Stimulated activated CD8-positive, alpha-beta memory T cell treated with anti-CD3 and anti-CD28 coated beads, Interleukin-15, amount 100 ng/mL, for 1 hour (primary cell): ENCODE measurements at places on chromosomes 6 and 20.

GRCh38 chr6:6317386-6317785 is 3.1 kb downstream of the F13A1 start:
- no peak for DNase-seq

GRCh38 chr20:49028684-49029083 is 17.4 kb upstream of the CSE1L start:
- DNase-seq = no peak

GRCh38 chr6:139153855-139154254 is 19.0 kb downstream of the HECA start:
- DNase-seq = no peak

DNA sequence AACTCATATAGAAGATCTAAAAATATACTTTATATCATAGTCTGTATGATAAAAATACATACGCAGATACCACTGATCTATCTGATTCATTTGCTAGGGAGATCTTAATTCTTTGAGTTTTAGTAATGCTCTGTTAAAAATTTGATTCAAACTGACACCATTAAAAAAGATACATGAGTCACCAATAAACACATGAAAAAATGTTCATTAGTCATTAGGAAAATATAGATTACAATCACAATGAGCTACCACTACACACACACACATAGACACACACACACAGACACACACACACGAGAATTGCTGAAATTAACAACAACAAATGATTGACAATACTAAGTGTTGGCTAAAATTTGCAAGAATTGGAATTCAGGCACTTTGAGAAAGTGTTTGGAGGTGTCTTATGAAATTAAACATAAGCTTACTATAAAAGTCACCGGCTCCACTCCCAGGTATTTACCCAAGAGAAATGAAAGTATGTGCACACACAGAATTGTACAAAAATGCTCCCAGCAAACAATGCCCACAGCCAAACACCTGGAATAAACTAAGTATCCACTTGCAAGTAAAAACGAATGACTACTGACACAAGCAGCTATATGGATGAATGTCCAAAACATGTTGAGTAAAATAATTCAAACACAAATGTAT is 117.7 kb upstream of the GGTLC1 start:
- no peak for DNase-seq

DNA sequence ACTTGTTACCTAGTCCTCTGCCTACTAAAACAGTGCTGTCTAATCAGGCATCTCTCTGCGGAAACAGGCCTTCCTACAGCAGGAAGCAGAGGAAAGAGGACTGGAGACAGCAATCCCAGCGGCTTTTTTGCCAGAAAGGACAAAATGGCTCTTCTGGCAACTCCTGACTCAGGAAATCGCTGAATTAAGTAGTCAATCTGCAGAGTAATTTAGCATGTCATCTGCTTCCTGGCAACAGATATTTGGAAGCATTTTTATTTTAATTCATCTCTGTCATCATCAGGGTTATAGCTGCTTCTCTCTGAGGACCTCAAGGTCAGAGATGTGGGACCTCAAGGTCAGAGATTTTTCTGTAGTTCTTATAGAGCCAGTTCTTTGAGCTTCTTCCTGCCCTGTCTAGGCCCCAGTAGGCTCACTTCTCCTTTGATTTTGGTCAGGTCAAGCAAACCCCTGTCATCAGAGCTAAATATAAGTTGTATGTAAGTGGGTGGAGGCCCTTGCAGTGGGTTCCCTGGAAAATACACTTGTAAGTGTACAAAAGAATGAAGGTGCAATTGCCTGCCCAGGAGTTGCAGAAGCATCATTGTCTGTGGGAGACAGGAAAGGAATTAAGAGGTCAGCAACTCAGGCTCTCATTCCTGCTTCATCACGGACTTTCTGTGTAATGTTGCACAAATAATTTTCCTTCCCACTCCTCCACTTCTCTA is 229.4 kb downstream of the ALDH8A1 start:
- no peak for DNase-seq

DNA sequence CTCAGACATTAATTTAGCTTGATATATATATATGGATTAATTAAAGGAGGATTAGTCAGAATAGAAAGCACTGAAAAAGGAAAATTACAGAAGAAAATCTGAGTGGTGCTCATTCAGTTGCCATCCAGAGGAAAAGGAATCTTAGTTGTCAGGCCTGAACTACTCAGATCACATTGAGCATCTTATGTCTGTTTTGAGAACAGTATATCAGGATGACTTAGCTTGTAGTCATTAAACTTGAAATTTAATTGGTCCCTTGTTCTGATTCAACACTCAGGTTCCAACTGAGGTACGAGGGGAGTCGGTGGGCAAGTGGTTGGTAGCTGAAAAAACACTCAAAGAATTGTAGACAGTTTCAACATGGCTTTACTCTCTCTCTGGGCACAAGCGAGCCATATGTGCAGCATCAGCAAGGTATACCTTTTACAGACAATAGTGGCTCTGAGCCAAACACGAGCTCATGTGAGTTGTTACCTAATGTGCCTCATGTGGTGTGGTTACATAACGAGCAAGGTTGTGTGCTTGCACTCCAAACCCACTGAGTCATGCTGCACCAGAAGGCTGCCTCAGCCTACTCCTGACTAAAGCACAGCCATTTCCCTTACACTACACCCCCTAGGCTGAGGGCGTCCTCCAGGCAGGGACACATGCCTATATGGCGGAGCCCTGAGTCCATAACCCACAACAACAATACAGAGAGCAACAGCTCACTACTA is 73.0 kb upstream of the HMGN3 start:
- DNase-seq = no peak

GRCh38 chr20:32510120-32510600 is 75.0 kb downstream of the NOL4L start:
- no peak for DNase-seq

DNA sequence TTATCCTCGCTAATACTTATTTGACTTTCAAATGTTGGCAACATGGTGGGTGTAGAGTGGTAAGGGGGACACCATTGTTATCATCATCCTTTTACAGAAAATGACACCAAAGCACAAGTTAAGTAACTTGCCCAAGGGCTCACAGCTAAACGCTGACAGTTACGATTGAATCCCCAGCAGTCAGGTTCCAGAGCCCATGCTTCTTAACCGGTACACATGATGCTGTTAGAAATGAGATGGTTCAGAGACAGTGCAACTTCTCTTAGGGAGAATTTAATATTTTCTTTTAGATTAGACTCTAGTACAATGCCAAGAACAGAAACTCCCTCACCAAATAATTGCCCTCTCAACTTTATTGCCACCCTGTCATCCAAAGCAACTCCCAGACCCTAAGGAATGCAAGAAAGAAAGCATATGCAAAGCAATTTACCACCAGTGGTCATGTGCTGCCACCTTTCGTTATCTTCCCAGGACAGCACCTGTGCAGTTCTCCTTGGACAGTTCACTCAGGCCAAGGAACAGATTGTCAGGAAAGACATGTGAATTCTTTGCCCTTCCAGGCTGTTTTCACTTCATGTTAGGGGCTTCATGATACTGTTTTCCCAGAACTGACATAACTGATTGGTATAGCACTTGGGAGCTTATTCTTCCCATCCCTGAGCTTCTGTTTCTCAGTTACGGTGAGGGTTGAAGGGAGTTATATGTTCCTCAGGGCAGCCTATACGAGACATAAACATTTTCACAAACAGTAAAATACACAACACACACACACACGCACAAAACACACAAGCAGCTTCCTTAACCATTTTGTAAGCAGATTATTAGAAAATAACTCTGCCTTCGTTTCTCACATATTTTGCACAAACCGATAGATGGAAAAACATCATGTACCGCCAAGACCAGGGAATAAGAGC is 5.1 kb downstream of the HLA-DMA start:
- no peak for DNase-seq

GRCh38 chr6:51600514-51600913 is 486.9 kb downstream of the PKHD1 start:
- no peak for DNase-seq

DNA sequence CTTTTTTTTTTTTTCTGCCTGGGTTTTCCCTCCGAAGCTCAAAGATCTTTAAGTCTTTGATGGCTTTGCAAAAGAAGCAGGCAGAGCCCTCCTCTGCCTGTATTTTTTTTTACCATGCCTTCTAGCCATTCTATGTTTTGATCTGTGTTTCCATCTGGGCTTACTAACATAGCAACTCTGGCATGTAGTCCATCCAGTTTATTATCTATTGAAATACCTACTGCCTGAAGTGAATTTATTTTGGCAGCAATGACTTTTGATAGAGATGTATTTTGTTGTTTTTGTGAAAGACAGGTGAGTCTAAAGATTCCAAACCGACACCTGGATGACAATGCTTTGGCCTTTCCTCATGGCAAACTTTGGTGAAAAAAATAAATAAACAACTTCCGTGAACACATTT is 1157.7 kb upstream of the MAP3K7 start:
- DNase-seq = no peak

DNA sequence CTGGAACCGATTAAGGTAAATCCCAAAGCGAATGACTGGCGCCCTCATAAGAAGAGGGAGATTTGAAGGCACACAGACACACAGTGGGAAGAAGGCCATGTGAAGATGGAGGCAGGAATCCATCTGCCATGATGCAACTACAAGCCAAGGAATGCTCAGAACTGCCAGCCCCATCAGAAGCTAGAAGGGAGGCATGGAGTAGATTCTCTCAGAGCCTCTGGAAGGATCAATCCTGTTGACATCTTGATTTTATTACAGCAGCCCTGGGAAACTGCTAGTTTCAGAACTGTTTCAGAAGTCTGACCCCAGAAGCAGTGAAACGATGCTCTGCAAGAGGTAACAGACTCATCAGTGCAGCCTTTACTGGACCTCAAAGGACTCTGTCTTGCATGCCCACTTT is 103.5 kb upstream of the GPR6 start:
- DNase-seq = no peak

- no peak for DNase-seq
These were observed 5.3 kb downstream of the FBXO5 start for GRCh38 chr6:152977556-152977955.

- no peak for DNase-seq
These were observed 4.0 kb downstream of the DYNLT1 start for GRCh38 chr6:158640519-158640918.

- DNase-seq = no peak
These were observed 11.7 kb downstream of the SNTA1 start for GRCh38 chr20:33431797-33432381.

- DNase-seq = no peak
These were observed 19.7 kb downstream of the SPDEF start for GRCh38 chr6:34536251-34536958.

- DNase-seq = no peak
These were observed 177.0 kb upstream of the PRDM1 start for GRCh38 chr6:105909106-105909505.

GRCh38 chr6:167827583-167828324 is 1.0 kb downstream of the AFDN start:
- DNase-seq = no peak

DNA sequence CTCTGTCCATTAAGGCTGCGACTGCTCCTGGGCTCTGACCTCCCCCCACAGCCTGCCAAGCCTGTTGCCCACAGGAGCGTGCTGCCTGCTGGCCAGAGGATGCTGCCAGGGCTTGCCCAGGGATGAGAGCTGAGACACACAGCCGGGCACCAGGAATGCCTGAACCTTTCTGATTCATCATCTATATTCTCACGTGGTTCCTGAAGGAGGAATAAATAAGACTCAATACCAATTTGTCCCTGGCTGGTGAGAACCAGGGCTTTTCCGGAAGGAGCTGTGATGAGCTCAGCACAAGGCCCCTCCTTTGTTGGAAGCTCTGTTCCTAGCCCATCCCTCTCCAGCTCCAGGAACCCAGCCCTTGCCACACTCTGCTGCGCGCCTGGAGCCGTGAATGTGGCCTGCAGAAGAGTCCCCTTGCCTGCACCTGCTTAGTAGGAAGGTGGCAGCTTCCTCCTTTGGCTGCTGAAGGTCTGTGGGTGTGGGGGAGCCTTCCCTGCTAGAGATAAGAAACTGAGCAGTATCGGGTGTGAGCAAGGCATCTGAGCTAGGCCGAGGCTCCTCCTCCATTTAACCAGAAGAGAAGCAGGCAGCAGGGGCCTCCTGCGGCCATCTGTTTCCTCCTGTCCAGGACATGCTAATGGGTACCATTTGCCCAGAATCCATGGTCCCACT is 37.9 kb downstream of the SYNDIG1 start:
- no peak for DNase-seq

GRCh38 chr6:89198235-89198634 is 18.9 kb downstream of the GABRR1 start:
- DNase-seq = no peak

DNA sequence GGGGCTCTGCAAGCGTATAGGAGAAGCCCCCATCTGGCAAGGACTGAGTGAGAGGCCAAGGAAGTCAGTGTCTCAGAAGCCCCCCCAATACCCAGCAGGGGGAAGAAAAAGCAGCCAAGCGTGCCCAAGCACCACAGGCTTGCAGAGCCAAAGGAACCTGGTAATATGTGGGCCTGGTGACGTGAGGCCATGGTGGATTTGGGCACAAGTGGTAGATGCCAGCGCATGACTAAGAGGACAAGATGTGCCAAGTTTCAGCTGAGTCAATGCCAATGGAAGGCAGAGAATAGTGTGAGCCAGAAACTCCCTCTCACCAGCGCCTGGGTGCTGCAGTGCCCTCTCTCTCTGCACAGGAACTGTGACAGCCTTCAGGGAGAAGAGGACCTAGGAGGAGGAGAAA is 110.0 kb downstream of the QRSL1 start:
- no peak for DNase-seq

GRCh38 chr20:49283176-49283702 is 5.4 kb upstream of the ZNFX1 start:
- DNase-seq = no peak

GRCh38 chr6:166500246-166500645 is 86.2 kb downstream of the RAMACL start:
- DNase-seq = no peak

DNA sequence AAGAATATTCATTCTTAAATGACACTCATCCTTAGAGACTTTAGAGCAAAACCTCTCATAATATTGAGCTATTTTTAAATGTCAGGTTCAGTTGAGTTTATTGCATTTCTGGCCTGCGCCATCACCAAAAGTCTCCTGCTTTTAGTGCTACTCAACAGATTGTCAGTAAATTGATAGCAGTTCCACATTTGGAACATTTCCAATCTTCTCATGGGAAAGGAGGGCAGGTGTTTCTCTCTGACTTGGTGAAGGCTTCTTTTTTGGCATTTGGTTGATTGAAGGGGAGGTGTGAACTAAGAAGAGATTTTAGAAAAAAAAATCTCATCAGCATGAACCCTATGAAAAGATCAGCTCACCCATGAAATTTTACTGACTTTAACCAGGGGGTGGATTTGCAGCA is 125.9 kb upstream of the INSM1 start:
- no peak for DNase-seq

DNA sequence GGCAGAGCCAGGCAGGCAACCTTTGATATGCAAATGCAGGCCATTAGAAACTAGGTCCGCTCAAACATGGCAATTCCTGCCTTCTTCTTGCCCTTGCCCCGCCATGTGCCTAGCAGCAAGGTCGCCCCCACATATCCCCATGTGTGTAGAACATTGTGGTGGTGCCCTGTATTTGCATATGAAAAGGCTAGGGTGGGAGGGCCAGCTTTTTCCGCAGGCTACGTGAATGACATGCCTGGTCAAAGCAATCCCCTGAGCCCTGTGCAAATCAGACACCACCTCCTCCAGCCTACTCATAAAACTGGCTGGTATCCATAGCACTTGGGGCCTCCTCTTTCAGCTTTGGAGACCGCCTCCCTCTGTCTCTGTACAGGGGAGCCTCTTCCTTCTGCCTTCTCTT is 31.6 kb downstream of the GSTA2 start:
- no peak for DNase-seq

GRCh38 chr6:1070085-1070521 is 241.8 kb upstream of the FOXQ1 start:
- no peak for DNase-seq
